ENCODE measurements at places on chromosomes 16 and 17. TPM values are rescaled to one million over a fixed set of nuclear protein-coding genes. Genes with fewer than 3 reads are reported as not detected.

The TNRC6A gene
- total RNA-seq: 68.5 TPM

The NUPR1 gene
- total RNA-seq: not detected

The CLEC18B gene
- total RNA-seq: 1.3 TPM

The CASKIN1 gene
- not detected for total RNA-seq

All from activated B cell treated with CpG ODN at 0.5 μM for 24 hours (primary cell).